A549 treated with AZD2906 at 1 μM for 4 hours (cell line): ENCODE measurements at places on chromosomes 7 and 10. TPM values are rescaled to one million over a fixed set of nuclear protein-coding genes. Genes with fewer than 3 reads are reported as not detected.

Gene NAT16
- total RNA-seq = 0.13 to 0.19 TPM (median 0.15 TPM) in 5 replicates

Gene PCBD1
- 182 to 253 TPM (median 230 TPM) in 5 replicates for total RNA-seq

Gene SNCG
- 10.4 to 14.7 TPM (median 14.1 TPM) in 5 replicates for total RNA-seq

Gene SLC16A9
- total RNA-seq = 0.07 to 0.20 TPM (median 0.13 TPM) in 5 replicates

Gene OR2A5
- total RNA-seq = not detected in 5 replicates

Gene SAMD9L
- total RNA-seq = 0.43 to 1.1 TPM (median 0.58 TPM) in 5 replicates

Gene ELFN1
- 0.25 to 0.46 TPM (median 0.37 TPM) in 5 replicates for total RNA-seq

Gene TMEM229A
- not detected in 5 replicates for total RNA-seq
